ENCODE measurements at places on chromosomes 4 and X.
A peak's percentile ranks its signal among the peaks of the same experiment; 100 is the strongest.

GRCh38 chr4:184472614-184473498 lies 1.5 kb downstream of the IRF2 start:
- peak; percentile 59 for DNase-seq

DNA sequence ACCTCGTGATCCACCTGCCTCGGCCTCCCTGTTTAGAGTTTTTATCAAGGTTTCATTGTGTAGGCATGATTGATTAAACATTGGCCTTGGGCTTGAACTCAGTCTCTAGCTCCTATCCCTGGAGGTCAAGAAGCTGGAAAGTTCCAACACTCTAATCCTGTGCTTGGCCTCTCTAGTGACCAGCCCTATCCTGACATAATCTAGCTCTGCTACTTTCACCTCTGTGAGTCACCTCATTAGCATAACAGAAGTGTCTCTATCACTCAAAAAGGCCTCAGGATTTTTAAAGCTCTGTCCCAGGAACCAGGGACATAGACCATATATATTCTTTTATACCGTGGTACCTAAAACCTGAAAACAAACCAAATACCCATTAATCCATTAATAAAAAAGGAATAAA lies 377.5 kb downstream of the CENPC start:
- DNase-seq: no peak

GRCh38 chrX:13270360-13270759 lies 49.5 kb downstream of the ATXN3L start:
- DNase-seq: no peak

- no peak for DNase-seq
Measured at GRCh38 chr4:170391066-170391740, 301.4 kb upstream of the AADAT start.

GRCh38 chrX:24774650-24775049 lies 80.9 kb downstream of the POLA1 start:
- no peak for DNase-seq

DNA sequence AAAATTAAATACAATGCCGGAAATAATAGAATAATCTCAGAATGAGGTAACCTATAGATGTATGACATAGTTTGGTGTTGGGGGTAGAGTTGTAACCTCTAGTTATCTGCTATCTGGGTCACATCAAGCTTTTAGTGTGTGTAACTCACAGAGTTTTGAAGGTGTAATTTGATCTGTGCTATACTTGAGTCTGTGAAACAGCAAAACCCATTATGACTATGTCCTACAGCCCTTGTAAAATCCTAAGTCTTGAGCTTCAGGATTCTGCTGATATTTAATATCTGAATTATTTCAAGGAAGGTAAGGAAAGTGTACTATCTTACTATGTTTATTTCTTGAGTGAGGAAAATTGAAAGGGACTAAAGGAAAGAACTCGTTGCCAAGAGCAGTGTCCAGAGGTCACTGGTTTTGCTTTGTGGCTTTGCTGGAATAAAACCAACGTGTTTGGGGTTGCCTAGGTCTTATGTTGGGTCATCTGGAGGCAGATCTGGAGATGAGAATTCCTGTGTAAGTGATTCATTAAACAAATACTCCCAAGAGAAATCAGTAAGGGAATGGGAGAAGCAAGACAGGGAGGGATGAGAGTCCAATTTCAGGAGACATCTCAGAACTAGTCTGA lies 107.8 kb upstream of the CBLL2 start:
- DNase-seq: no peak

- no peak for DNase-seq
Measured at GRCh38 chr4:184747034-184747830, 13.3 kb upstream of the CENPU start.

DNA sequence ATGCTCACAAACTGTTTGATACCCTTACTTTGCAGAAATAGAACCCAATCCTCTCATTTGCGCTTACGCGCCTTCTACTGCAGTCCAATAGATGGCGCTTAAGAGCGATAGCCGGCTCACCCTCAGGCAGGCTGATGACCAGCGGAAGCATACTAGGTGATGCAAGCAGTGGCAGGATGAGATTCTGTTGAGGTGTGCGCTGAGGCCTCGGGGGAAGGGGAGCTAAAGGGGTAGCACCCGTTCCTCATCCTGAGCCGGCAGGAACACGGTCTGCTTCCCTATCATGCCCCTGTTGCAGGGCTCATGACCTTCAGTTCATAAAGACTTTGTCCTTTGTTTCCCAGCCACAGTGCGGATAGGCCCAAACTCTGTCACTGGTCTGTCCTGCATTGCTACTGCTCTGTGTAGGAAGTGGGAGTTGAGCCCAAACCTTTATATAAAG lies 628.9 kb downstream of the TLL1 start:
- DNase-seq: no peak

DNA sequence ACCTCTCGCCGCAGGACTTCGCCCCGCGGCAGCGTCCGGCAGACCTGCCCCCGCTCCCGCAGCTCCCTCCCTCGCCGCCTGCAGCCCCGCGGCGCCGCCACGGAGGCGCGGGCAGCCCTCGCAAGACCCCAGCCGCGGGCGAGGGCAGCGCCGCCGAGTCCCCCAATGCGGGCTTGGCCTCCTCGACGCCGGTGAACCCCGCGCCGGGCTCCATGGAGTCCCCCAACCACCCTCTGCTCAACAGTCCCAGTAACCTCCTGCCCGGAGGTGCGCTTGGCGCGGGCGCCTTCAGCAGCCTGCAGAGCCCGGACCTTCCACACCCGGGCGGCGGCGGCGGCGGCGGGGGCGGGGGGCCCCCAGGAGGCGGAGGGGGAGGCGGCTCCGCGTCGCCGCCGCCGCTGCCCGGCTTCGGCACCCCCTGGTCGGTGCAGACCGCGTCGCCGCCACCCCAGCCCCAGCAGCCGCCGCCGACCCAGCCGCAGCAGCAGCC lies 1.2 kb downstream of the CPEB2 start:
- peak; percentile 66 for DNase-seq

GRCh38 chr4:73436674-73437557 lies 895 bp downstream of the AFP start:
- no peak for DNase-seq

- DNase-seq: no peak
Measured at GRCh38 chr4:59650861-59651260, 1549.3 kb upstream of the ADGRL3 start.

- DNase-seq: no peak
Measured at GRCh38 chr4:185534866-185535611, at the start of gene PDLIM3. Gene PDLIM3, minus strand, starts transcription at chr4:185535507. Its CDS starts 73 bp downstream, at chr4:185535434.

Data from CD4-positive, alpha-beta T cell treated with Interferon alpha-2 for 1 hour (primary cell).